Lung (tissue), 17 donors: ENCODE measurements at places on chromosomes 2 and 18. TPM values are rescaled to one million over a fixed set of nuclear protein-coding genes. Genes with fewer than 3 reads are reported as not detected.
A peak's percentile ranks its signal among the peaks of the same experiment; 100 is the strongest.

The TMEM178A gene
- 4.0 TPM for total RNA-seq

DNA sequence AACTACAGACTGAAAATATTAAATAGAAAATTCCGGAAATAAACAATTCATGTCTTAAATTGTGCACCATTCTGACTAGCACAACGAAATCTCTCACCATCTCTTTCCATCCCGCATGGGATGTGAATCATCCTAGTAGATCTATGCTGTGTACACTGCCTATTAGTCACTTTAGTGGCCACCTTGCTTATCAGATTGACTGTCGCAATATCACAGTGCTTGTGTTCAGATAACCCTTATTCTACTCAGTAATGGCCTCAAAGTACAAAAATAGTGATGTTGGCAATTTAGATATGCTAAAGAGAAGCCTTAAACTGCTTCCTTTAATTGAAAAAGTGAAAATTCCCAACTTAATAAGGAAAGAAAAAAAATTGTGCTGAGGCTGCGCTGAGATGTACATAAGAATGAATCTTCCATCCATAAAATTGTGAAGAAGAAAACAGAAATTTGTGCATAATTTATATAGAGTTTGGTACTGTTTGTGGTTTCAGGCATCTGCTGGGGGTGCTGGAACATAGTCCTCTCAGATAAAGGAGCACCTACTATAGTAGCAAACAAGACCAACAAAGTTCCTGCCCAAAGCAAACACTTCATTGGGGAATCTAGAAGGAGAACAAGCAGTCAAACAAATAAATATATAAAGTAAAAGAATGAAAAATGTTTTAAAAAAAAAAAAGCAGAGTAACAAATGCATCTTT lies 12.0 kb downstream of the PSMD1 start:
- H3K27ac ChIP-seq = no peak overlapping the region
- H3K27me3 ChIP-seq = no peaks in the 10 kb centered on the region
- no peaks in the 10 kb centered on the region for H3K4me1 ChIP-seq
- DNase-seq = no peak
- H3K36me3 ChIP-seq = peaks cover 36% of the 10 kb centered on the region

The ABCG8 gene
- total RNA-seq = not detected

The PDE1A gene
- total RNA-seq = 5.5 TPM

DNA sequence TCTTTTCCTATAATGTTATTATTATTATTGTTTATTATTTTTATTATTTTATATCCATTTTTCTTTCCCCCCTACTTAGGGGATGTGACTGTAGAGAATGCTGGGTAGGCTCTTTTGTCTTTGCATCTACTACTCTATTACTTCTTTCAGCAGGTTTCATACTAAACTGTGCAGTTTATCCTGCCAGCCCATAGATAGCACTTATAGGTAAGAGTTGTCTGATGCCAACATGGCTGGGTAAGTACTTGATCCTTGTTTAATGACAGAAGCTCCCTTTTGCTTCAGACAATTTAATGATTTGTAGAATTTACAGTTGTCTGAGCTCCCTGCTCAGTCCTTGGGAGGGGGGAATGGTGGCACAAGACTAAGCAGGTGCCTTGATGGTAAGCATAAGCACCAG lies 262.9 kb upstream of the CDH2 start:
- DNase-seq = no peak
- no peak overlapping the region for H3K27ac ChIP-seq
- H3K27me3 ChIP-seq = no peaks in the 10 kb centered on the region

The LINC00305 gene
- total RNA-seq = not detected

The LRRTM1 gene
- 0.77 TPM for total RNA-seq

DNA sequence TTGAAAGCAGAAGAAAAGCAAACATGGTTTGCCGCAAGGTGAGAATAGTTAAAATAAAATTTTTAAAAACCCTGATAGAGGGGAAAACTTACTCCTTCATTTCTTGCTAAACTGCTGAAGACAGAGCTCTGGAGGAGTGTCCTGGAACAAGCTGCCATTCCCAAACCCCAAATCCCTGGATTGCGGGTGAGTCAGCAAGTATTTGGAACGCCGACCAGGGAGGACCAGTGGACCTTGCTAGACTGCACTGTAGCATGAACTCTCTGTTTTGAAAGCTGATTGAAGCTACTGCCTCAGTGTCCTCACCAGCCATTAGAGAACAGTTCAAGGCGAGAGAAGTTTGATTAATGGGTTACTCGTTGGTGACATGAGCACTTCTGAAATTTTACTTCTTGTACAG lies 99.4 kb upstream of the RASGRP3 start:
- no peaks in the 10 kb centered on the region for H3K36me3 ChIP-seq
- no peak for DNase-seq
- no peak overlapping the region for H3K4me3 ChIP-seq
- peaks cover 15% of the 10 kb centered on the region for H3K4me1 ChIP-seq
- H3K27ac ChIP-seq = no peak overlapping the region
- H3K27me3 ChIP-seq = no peaks in the 10 kb centered on the region

- peaks cover 4% of the 10 kb centered on the region for H3K36me3 ChIP-seq
- no peaks in the 10 kb centered on the region for H3K27me3 ChIP-seq
- H3K4me3 ChIP-seq = no peak overlapping the region
These were observed 21.0 kb downstream of the MERTK start for GRCh38 chr2:111919365-111919764.

The STPG4 gene
- total RNA-seq = 0.28 TPM

DNA sequence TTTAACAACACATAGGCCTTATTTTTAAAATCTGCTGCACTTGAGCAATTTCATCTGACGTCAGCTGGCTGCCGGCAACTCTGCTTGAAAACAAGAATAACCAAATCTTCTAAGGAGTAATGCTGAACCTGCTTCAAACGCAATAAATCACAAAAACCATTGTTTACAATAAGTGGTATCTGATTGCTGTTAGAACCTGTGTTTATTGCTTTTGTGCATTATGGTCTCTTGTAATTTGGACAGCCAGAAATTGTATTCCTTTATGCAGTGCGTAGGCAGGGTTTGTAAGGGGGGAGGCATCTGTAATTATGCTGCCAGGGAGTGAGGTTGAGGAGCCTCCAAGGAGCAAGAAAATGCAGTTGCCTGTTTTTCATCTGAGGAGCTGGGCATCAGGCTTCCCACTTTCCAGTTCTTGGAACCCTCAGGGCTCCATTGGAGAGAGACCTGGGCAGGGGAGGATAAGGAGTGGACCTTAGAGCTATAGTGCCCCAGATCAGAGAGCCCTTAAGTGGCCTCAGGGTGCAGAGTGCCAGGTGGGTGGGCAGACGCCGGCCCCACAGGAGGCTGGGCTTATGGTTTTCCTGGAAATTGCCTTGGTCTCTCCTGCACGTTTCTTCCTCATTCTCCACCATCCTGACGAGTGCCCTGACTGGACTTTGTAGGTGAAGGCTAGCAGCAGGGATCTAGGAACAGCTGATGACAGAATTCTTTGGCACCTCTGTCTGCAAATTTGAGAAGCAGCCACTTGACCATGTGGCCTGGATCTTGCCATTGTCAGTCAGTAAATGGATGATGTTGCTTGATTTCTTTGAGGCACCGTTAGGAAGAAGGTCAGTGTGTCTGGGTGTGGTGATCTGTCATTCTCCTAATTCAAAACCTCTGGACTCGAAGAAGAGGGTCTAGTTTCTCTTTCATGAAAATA lies 129.2 kb downstream of the KLHL29 start:
- H3K27me3 ChIP-seq = peaks cover 2% of the 10 kb centered on the region
- DNase-seq = no peak
- H3K36me3 ChIP-seq = no peaks in the 10 kb centered on the region

The IWS1 gene
- 64.5 TPM for total RNA-seq

GRCh38 chr2:102016399-102016955 lies 24.7 kb downstream of the IL1R2 start:
- H3K27ac ChIP-seq = no peak overlapping the region
- no peaks in the 10 kb centered on the region for H3K27me3 ChIP-seq
- no peak for DNase-seq
- no peak overlapping the region for H3K4me3 ChIP-seq
- no peaks in the 10 kb centered on the region for H3K36me3 ChIP-seq
- peaks cover 7% of the 10 kb centered on the region for H3K4me1 ChIP-seq

DNA sequence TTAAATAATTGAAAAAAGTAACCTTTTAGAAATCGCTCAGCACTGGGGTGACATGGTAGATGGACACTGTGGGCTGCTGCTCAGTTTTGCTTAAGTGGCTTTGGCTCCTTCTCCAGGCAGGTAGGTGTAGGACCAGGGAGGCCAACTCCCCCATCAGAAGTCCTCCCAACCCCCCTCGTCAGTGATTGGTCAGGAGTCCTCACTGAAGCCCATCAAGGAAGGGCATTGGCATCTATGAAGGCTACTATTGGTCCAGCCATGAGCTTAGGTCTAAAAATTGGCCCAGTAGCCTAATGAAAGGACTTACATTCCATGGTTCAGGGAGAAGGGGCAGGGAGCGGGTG lies 34.7 kb downstream of the ST3GAL5 start:
- H3K4me1 ChIP-seq = no peaks in the 10 kb centered on the region
- peak overlapping the region; percentile 87 for H3K27ac ChIP-seq
- H3K36me3 ChIP-seq = no peaks in the 10 kb centered on the region
- no peak overlapping the region for H3K4me3 ChIP-seq

DNA sequence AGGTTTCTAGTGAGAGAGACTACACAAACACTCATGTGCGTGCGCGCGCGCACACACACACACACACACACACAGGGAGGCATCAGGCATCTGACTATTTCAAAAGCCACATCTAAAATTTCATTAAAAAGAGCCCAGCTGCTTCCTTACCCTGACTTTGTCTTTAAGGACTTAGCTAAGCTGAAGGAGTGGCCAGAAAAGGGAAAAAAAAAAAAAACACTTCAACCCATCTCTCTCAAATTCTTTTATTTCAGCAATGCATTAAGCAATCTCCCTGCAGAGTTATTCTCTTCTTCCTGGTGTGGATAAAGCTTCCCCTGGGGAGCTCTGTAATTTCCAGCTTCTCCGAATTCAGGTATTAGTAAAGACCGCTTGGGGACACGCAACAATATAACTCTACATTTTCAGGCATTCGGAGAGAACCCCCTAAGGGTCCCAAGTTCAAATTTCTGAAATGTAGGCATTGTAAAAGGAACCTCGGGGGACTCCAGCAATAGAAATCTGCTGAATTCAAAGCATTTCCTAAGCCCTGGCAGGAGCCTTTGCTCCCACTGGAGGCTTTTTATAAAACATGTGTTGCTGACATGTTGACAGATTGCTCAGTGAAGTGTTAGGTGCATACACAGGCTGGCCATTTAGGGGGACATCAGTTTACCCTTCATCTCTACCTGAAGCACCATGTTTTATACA lies 67.0 kb downstream of the ZNF521 start:
- DNase-seq = peak; percentile 39
- peaks cover 43% of the 10 kb centered on the region for H3K4me1 ChIP-seq
- peak overlapping the region; percentile 85 for H3K27ac ChIP-seq
- no peak overlapping the region for H3K4me3 ChIP-seq
- H3K36me3 ChIP-seq = no peaks in the 10 kb centered on the region

DNA sequence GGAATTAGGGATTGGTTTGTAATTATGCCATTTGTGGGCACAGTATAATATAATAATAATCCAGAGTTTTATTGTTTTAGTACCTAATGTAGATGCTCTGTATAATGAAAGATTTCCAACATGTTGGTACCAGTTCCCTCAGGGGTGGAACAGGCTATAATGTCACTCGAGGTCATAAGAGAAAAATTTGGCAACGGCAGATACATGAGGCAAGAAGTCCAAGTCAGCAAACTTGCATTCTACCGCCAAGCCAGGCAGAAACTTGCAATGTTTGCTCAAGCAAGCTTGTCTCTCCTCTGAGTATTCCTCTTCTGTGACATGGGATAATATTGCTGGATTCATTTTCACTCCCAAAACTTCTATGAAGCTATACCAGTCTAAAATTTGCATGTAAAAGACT lies 520.0 kb upstream of the SALL3 start:
- H3K27me3 ChIP-seq = no peaks in the 10 kb centered on the region
- H3K27ac ChIP-seq = no peak overlapping the region
- H3K36me3 ChIP-seq = no peaks in the 10 kb centered on the region

DNA sequence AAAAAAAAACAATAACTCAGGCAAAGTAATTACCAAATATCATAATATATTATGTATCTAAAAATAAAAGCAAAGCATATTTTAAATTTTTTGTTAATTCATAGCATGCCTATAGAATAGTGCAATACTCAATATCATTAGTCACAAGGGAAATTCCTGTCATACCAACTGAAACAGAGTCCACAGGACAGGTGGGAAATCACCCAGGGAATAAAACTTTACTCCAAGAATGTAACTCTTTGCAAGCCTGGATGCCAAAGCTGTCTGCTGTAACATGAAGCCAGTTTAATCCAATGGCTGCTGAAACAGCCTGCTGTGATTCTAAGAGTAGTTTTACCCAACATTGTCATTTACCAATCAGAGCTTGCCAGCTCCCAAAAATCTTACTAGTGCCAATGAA lies 40.0 kb upstream of the SULT1C3 start:
- H3K27me3 ChIP-seq = no peaks in the 10 kb centered on the region
- no peak for DNase-seq
- no peak overlapping the region for H3K27ac ChIP-seq

DNA sequence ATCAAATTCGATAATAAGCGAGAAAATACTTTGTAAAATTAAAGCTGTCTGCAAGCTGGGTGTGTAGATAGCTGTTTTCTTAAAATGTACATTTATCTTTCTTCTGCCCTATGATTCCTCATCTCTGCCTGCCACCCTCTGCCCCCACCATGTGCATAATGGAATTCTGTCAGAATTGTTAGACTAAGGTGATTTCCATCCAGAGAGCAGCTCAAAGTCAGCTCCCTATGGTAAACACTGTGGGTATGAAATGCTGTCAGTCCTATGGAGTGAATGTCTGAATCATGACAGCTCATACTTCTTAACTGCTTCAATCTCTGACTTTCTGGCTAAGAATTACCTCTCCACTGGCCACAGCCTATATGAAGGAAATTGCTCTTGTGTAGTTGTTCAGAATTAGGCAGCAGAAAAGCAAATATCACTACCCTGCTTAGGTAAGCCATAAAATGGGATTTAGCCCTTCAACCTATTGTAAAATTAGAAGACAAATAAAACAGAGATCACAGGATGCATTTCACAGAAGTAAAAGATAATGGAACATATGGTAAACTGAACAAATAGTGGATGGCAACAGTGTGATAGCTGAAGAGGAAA lies 137.7 kb downstream of the CD8B2 start:
- H3K27ac ChIP-seq = no peak overlapping the region
- H3K27me3 ChIP-seq = no peaks in the 10 kb centered on the region
- no peaks in the 10 kb centered on the region for H3K36me3 ChIP-seq

- no peaks in the 10 kb centered on the region for H3K27me3 ChIP-seq
- peak overlapping the region; percentile 81 for H3K4me3 ChIP-seq
These were observed 631 bp downstream of the RPL31 start for GRCh38 chr2:101002562-101003277.

The AP1S3 gene
- 14.2 TPM for total RNA-seq

DNA sequence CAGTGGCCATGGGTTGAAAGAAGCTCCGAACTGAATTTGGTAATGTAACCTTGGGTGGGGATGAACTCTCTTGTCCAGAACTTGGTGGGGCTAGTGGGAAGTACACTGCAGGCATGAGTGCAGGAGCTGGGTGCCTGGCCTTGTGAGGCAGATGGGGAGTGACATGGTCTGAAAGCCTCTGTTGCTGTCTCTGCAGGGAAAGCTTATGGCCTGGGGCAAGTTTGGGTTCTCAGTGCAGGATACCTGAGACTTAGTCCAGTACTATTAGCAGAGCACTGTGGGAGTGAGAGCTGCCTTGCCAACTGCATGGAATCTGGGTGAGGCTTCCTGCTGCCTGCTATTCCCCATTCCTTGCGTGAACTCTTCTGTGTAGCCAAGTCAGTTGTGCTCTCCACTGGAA lies 1620.9 kb upstream of the NXPH2 start:
- no peak for DNase-seq
- H3K27me3 ChIP-seq = no peaks in the 10 kb centered on the region
- no peaks in the 10 kb centered on the region for H3K36me3 ChIP-seq
- H3K4me1 ChIP-seq = no peaks in the 10 kb centered on the region
- no peak overlapping the region for H3K27ac ChIP-seq
